Caco-2 (cell line): ENCODE measurements at places on chromosomes 12 and 14. TPM values are rescaled to one million over a fixed set of nuclear protein-coding genes. Genes with fewer than 3 reads are reported as not detected.
A peak's percentile ranks its signal among the peaks of the same experiment; 100 is the strongest.

- H3K27ac ChIP-seq = no peak overlapping the region
- H3K36me3 ChIP-seq = no peaks in the 10 kb centered on the region
- H3K4me3 ChIP-seq = no peak overlapping the region
- DNase-seq = no peak
These were observed 40.3 kb downstream of the CBX5 start for GRCh38 chr12:54239620-54240019.

Gene ASIC1
- 15.6 and 17.8 TPM in 2 replicates for total RNA-seq

- no peak overlapping the region for H3K27ac ChIP-seq
- peaks cover 6% of the 10 kb centered on the region for H3K4me1 ChIP-seq
- H3K4me3 ChIP-seq = no peak overlapping the region
- no peaks in the 10 kb centered on the region for H3K36me3 ChIP-seq
- DNase-seq = no peak
These were observed 20.1 kb downstream of the WDR20 start for GRCh38 chr14:102159841-102160240.

GRCh38 chr12:114414031-114414865, 8.3 kb upstream of the TBX5 start:
- no peak overlapping the region for H3K4me3 ChIP-seq
- no peak for DNase-seq
- no peaks in the 10 kb centered on the region for H3K27me3 ChIP-seq
- H3K36me3 ChIP-seq = no peaks in the 10 kb centered on the region

Gene TAS2R50
- 2.0 and 2.2 TPM in 2 replicates for total RNA-seq

Gene ABCC9
- 123 and 130 TPM in 2 replicates for total RNA-seq

- peaks cover 1% of the 10 kb centered on the region; the same call in 1 of the 2 replicates for H3K36me3 ChIP-seq
- H3K27ac ChIP-seq = no peak overlapping the region
- H3K4me1 ChIP-seq = no peaks in the 10 kb centered on the region; the same call in 1 of the 2 replicates
- H3K27me3 ChIP-seq = no peaks in the 10 kb centered on the region
These were observed 14.6 kb downstream of the GNPNAT1 start for GRCh38 chr14:52776816-52777215.

GRCh38 chr14:68636597-68636996, 156.3 kb downstream of the ZFP36L1 start:
- H3K4me1 ChIP-seq = peaks cover 35% of the 10 kb centered on the region
- no peak overlapping the region for H3K4me3 ChIP-seq
- H3K27me3 ChIP-seq = no peaks in the 10 kb centered on the region
- DNase-seq = no peak
- H3K27ac ChIP-seq = no peak overlapping the region

DNA sequence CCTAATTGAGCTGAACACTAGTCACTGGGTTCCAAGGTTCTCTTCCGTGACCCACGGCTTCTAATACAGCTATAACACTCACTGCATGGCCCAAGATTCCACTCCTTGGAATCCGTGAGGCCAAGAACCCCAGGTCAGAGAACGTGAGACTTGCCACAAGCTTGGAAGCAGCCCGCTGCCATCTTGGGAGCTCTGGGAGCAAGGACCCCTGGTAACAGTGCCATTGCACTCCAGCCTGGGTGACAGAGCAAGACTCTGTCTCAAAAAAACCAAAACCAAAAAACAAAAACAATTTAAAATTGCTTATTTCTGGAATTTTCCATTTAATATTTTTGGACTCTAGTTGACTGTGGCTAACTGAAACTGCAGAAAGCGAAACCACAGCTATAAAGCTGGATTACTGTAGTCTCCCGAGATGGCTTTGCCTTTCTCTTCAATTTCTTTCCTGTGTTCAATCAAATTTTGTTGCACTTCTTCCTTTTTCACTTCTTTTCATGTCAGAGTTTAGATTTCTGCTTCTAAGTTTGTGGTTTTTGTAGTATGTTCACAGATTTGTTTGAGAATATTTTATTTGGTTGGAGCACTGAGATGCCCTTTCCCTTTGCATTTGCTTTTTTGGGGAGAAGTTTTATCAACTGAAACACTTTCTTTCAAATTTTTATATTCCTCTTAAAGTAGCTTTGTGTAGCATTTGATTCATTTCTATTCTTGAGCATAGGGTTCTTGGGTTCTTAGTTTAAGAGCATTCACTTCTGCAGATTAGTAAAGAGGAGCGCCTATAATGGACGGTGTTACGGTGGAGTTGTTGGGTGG, 44.6 kb downstream of the DDHD1 start:
- no peaks in the 10 kb centered on the region for H3K27me3 ChIP-seq
- no peak overlapping the region for H3K4me3 ChIP-seq
- H3K36me3 ChIP-seq = no peaks in the 10 kb centered on the region
- H3K4me1 ChIP-seq = peaks cover 9% of the 10 kb centered on the region; the same call in 1 of the 2 replicates
- DNase-seq = no peak

GRCh38 chr14:50943261-50943942, 881 bp downstream of the PYGL start:
- H3K36me3 ChIP-seq = no peaks in the 10 kb centered on the region
- peak; percentile 86 for DNase-seq
- H3K27ac ChIP-seq = peak overlapping the region; percentile 77
- peaks cover 6% of the 10 kb centered on the region for H3K4me1 ChIP-seq
- H3K4me3 ChIP-seq = peak overlapping the region; percentile 65
